ENCODE measurements at places on chromosomes 6 and 20. TPM values are rescaled to one million over a fixed set of nuclear protein-coding genes. Genes with fewer than 3 reads are reported as not detected.

DNA sequence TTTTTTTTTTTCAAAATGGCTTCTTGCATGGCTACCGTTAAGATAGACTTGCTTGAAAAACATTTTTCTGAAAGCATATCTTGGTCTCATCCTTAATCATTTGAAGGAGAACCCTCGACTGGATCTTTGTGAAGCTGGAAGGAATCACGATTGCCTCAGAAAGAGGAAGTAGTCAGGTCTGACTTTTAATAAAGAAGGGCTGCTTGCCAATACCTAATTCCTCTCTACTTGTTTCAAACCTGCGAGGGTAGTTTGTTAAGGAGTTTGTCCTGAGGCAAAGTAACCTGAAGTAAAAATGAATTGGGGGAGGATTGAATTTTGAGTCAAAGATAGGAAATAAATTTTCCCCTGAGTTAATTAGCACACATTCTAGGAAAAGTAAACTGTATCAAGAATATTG, 288.1 kb upstream of the MAP3K7 start:
- no peak for DNase-seq

- DNase-seq = no peak
These were observed 553.7 kb upstream of the JARID2 start for GRCh38 chr6:14692208-14692607.

- no peak for DNase-seq
These were observed 13.8 kb upstream of the EYA4 start for GRCh38 chr6:133227344-133227743.

DNA sequence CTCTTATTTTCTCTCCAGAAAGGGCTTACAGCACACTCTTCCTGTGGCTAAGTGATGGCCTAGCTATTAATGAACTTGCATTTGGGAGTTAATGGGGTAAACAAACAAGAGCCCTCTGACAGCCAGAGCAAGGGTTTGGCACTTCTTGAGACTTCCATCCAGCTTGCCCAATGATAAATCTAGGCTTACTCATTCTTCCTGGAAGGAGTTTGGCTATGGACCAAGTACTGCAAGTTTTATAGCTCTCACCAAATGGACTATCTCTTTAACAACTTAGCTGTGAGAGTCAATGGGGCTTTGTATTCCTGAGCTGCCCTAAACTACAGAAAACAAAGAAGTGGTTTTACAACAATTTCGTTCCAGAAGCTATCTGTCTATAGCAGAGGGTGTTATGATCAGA, 16.7 kb upstream of the PI3 start:
- peak; percentile 78 for DNase-seq

- DNase-seq = peak; percentile 73
These were observed 156.0 kb upstream of the SOX4 start for GRCh38 chr6:21437581-21437980.

DNA sequence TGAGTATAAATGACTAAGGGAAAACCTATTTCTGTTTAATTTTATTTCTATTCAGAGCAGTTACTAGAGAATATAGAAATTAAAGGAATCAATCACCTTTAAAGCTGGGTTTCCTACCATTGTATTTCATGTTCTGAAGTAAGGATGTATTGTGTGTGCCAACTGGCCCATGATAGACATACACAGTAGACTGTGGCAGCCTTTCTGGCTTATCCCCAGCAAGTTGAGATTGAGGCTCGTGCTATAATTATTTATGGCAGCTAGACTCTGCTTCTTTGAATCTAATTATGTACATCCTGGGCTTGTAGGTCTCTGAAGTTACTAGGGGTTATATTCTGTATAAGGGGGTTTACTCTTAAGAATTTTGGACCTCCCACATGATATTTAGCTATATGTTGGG, 44.4 kb downstream of the ZNF292 start:
- DNase-seq = no peak

Gene EPPIN
- not detected for total RNA-seq

Gene LAMA2
- 67.5 TPM for total RNA-seq
